Cerebellar nuclear complex (tissue), 1 donor: ENCODE measurements at places on chromosomes 1 and 21.

DNA sequence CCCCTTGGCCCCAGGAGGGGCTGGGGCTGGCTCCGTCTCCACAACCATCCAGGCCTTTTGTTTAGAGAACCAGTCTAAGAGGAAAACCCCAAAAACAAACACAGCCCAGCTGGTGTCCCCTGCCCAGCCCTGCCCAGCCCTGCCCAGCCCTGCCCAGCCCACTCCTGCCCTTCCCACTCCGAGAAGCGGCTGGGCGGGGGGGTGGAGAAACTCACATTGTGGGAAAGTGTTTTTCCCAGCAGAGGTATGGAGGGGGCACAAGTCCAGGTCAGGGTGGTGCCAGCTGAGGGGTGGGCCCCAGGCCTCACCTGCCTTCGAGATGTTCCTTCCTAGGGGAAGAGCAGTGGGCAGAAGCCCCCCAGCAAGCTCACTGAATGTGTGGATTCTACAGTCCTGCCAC lies 10.0 kb upstream of the FAM131C start:
- no peak for DNase-seq

- no peak for DNase-seq
Observed at GRCh38 chr1:114502080-114502479, 8.9 kb downstream of the TRIM33 start.

DNA sequence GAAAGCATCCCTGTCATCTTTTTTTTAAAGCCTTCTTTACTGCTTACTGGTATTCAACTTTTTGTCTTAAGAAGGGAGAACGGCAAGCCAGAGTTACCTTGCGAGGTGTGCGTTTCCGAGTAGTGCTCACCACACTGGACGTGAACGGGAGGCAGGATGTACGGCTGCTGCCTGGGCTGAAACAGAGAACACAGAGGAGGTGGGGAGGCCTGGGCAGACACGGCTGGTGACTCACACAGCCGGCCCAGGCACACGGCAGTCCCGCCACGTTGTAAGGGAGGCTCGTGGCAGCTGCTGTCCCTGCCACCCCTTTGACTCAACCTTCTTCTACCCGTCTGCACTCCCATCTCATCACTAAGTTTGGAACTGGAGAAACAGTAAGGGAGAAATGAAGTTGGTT lies 105.8 kb downstream of the SMYD2 start:
- no peak for DNase-seq

- DNase-seq: no peak
Observed at GRCh38 chr1:202915146-202915545, 11.9 kb downstream of the KLHL12 start.

GRCh38 chr1:41580520-41581172 lies 96.2 kb upstream of the EDN2 start:
- no peak for DNase-seq

DNA sequence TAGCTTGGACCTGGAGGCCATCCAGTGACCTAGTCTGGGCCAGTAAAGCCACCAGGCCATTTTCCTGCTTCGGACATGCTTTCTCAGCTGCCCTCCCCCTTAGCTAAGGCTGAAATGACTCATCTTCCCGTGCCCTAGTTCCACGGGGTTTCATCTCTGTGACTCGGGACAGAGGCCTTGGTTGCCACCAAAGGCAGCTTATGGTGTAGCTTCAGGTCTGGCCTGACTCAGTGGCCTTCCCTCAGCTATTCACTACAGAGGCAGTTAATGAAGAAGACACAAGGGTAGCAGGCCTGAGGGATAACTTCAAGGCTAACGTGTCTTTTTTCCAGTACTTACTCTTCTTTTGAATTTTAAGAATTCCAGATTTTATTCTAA lies 82.4 kb downstream of the PBX1 start:
- DNase-seq: no peak

GRCh38 chr1:73042403-73042802 lies 760.1 kb upstream of the NEGR1 start:
- DNase-seq: no peak

- no peak for DNase-seq
Observed at GRCh38 chr1:61951731-61952580, 209.7 kb downstream of the PATJ start.

DNA sequence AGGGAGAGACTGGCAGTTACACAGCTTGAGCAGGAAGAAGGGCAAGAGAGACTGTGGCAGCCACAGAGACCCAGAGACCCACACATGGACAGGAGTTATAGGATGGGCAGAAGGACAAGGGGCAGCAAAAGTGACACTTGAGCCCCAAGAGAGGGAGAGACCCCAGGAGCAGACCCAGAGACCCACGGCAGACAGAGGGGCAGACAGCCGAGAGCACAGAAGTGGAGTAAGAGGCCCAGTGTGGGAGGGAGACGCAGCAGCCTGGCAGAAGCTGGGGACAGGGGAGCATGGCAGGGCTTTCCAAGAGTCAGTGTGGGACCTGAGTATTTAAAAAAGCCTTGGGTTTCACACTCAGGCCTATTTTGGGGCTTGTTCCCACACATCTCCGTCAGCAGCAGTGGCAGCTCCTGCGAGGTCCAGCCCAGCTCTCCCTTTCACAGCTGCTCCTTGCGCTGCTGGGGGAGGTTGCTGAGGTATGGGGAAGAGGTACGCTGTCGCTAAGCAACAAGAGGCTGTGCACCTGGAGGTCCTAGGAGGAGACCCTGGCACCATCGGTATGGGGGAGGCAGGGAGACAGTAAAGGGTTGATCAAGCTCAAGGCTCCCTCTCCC lies 9.0 kb upstream of the MEF2D start:
- DNase-seq: no peak

- no peak for DNase-seq
Observed at GRCh38 chr1:46315669-46316403, 12.3 kb downstream of the UQCRH start.

DNA sequence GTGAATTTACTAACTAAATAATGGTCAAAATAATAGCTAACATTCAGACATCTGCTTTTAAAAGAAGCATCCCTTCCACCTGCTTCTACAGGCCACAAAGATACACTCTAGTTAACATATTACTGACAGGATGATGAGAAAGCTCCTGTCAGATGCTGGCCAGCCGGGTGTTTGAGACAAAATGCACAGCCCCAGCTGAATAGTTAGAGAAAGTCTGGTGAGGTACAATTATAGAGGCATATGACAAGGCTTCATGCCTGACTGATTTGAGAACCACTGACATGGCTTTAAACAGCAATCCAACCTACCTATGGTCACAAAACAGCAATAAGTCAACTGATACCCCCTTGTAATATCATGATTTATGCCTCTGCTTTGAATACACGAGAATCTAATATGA lies 137.0 kb downstream of the DENND1B start:
- DNase-seq: no peak

DNA sequence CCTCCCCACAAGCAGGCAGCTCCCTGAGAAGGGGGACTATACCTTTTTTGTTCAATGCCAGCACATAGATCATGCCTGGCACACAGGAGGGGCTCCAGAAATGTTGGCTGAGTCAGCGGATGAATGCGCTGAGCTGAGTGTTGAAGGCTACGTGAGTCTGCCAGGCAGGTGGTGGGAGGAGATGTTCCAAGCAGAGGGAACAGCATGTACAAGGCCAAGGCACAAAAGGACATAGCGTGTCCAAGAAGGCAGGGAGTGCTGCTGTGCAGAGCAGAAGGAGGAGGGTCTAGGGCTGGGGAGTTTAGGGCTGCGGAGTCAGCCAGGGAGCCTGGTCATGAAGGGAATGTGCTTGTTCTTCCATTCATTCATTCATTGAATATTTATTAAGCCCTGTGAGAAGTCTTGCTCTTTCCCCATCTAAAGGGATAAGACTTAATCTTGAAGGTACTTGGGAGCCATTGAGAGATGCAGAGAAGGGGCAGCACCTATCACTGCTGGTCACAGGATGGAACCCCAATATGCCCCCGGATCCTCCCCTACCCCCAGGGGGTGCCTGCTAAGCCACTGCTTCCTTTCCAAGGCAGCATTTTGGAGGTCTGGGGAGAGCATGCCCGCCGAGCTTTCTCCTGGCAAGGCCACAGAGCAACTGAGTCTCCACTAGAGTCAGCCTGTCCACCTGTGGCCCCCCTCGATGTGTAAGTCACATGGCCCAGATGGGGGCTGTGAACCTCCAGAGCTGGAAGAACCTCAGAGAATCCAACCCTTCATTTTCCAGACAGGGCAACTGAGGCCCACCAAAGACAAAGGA lies 31.2 kb upstream of the LAPTM5 start:
- DNase-seq: no peak

DNA sequence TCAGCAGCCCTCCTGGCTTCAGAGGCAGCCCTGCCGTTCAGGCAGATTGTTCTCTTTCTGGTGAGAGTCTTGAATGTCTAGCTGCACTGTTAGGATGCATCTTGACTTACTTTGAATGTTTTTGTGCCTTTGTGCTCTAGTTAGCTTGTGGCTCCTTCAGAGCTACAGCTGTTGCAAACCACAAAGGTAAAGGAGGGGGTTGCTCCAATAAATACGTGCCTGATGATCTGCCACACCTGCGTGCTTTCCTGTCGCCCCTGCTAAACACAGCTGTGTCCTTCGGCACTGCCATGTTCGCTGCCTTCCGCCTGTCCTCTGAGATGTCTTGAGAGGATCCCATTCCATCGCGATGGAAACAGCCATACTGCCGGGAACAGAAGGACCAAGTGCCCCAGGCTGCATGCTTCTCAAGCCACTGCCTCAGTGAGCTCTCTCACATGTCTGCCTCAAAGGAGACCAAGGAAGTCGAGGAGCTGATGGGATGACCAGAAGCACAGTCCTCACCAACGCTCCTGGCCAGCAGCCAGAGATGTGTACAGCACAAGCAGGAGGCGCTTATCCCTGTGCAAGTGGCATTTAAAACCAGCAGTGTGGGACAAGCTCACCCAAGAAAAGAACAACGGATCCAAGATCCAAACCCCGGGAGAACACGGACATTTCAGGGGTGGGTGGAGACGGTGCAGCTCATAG lies 12.0 kb upstream of the SMIM12 start:
- DNase-seq: no peak

DNA sequence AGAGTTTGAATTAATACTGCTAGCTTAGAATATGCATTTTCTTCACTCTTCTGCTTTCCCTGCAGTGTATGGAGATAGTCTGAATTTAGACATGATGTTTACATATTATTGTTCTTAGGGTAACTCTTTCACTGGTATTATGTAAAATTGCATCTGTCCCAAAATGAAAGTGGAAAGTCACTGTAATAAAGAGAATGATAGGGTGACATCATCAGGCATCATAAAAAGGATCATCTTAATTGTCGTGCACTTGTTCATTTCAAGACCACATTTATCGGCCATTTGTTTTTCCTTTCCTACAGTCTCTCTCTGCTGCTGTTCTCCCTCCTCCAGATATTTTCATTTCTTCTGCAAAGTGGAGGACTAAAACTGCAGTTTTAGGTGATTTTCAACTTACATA lies 61.9 kb upstream of the ZNF281 start:
- no peak for DNase-seq

DNA sequence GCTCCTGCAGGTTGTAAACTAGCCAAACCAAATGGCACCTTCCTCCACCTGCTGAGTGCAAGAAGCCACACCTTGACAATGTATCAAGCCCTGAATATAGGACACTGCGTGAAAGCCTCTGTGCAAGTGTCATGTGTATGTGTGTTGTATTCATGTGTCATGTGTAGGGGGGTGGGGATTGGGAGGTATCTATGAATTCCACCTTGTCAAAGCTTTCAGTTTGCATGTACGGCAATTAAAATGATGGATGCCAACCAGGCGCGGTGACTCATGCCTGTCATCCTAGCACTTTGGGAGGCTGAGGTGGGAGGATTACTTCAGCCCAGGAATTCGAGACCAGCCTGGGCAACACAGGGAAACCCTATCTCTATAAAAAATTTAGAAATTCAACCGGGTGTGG lies 19.8 kb downstream of the CD34 start:
- no peak for DNase-seq

DNA sequence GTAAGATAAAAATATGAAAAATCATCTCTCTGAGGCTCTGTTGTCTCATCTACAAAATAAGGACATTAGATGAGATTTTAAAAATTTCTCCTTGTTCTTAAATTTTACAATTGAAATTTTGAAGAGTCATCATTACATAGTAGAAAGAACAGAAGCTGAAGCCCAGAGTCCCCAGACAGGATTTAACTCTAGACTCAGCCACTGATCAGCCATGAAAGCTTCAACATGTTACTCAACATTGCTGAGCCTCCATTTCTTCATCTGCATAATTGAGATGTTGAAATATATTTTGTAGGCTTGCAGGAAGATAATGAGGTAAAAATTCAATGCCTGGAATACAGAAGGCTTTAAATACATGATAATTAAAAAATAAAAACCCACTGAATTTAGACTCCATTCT lies 633.3 kb downstream of the LMO4 start:
- no peak for DNase-seq
